Midbrain (tissue), 1 donor: ENCODE measurements at places on chromosomes 3 and 15.

DNA sequence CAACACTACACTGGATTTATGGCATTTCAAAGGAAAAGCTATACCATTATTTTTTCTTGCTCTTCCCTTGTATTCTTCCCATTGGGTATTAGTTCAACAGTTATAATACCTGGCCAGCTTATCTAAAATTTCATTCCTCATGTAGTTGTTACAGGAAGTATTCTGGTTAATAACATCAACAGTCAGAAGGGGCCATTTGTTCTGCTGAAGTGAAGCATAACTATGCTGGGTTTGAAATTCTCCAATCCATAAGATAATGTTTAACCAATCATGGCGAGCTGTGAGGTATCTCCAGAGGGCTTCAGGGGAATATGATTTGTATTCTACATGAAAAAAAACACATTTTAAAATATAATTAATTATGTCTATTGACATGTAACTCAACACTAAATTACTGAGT is 43.4 kb downstream of the SPG11 start:
- DNase-seq: no peak

DNA sequence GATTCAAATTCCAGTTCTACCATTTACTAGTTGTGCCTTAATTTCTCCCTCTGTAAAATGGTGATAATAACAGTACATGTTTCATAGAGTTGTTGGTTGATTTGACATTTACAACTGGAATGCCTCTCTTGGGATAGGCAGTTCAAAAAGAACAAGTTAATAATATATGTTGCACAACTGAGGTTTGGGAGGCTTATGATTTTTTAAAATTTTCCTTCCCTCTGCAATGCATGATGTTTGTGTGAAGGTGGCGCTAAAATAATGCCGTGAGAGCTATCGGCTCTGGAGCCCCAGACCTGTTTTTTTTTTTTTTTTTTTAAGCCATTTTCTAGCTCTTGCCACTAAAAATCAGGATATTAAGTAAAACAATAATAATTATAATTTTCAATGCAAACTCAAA is 18.6 kb downstream of the DNAJB11 start:
- no peak for DNase-seq

GRCh38 chr3:51830836-51831385 is 30.5 kb upstream of the IQCF2 start:
- DNase-seq: no peak

DNA sequence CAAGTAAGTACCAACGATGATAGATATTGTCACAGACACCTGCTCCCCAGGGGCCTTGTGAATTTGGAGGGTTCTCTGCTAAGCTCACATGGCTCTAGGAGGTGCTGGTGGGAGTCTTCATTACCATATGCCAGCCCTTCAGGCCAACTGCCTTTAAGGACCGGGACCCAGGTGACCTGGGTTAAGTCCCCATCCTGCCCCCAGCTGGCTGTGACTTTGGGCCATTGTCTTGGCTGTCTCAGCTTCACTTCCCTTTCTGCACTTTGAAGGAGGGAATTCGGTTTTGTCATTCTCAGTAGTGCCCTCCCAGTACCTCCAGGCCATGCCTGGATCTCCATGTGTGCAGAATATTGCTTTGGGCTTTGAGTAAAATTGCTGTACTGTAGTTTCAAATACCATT is 72.8 kb upstream of the ACAD9 start:
- DNase-seq: no peak
